ENCODE measurements at places on chromosomes 4 and X.

DNA sequence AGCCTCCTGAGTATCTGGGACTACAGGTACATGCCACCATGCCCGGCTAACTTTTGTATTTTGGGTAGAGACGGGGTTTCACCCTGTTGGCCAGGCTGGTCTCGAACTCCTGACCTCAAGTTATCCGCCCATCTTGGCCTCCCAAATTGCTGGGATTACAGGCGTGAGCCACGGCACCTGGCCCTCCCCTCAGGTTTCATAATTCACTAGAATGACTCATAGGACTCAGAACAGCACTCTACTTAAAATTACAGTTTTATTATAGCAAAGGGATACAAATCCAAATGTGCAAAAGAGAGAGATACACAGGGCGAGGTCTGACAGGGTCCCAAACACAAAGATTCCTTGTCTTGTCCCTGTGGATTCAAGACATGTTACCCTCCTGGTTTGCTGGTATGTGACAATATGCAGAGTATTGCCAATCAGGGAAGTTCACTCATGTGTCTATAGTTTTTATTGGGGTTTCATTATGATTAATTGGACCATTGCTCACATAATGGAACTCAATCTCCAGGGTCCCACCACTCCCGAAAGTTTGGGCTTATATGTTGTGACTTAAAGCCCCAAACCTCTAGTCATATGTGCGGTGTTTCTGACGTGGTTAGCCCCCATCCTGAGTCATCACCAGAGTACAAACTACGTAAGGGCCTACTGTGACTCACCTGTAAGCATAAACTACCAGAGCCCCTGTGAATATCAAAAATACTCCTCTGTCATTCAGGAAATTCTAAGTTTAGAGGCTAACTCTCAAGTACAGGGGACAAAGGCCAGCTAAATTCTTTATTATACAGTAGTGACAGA lies 5.2 kb downstream of the YIPF6 start:
- DNase-seq, result peak; percentile 29

GRCh38 chr4:141724646-141725045 lies 88.3 kb downstream of the IL15 start:
- DNase-seq, result no peak

GRCh38 chrX:41090568-41091238 lies 5.5 kb downstream of the USP9X start:
- DNase-seq, result no peak

- peak; percentile 61 for DNase-seq
Measured at GRCh38 chr4:158253350-158253980, 43.2 kb downstream of the TMEM144 start.

DNA sequence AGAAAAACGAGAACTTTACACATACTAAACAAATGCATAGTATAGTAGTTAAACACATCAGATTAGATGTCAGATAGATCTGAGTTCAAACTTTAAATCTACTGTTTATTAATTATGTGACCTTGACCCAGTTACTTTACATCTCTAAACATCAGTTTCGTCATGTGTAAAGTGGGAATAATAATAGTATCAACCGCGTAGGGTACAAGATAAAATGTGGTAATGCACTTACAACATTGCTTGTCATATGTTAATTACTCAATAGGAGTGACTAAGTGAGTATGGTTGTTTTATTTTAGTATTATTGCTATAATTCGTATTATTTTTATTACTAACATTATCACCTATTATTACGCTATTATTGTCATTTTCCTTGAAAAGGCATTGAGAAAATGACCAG lies 144.2 kb downstream of the KLHL4 start:
- no peak for DNase-seq

Data from H4 (cell line).